Trophoblast cell (in vitro differentiated cells and primary cell): ENCODE measurements at places on chromosomes 4 and X.

- H3K4me3 ChIP-seq: no peak overlapping the region
- no peaks in the 10 kb centered on the region for H3K36me3 ChIP-seq
- no peaks in the 10 kb centered on the region for H3K27me3 ChIP-seq
Measured at GRCh38 chr4:185941461-185941860, 127.5 kb upstream of the TLR3 start.

- no peaks in the 10 kb centered on the region for H3K27me3 ChIP-seq
- H3K36me3 ChIP-seq: peaks cover 9% of the 10 kb centered on the region
- no peaks in the 10 kb centered on the region for H3K4me1 ChIP-seq
Measured at GRCh38 chr4:145829629-145830395, 108.8 kb downstream of the ZNF827 start.

DNA sequence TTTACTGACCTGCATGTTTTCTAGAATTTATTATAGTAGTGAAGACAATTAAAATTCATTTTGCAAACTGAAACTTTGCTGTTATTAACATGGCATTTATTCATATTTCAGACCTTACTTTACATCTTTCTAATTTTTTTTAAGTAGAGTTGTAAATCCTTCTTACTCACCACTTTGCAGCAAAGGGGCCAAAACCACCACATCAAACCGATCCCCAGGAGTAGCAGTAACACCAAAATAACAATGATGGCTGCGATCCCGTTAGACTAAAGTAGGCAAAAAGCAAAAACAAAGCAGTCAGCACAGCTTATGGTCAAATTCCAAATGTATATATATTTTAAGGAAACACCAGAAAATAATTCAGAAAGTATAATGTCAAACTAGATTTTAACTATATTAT is 64.7 kb downstream of the ANTXR2 start:
- no peak for DNase-seq
- no peak overlapping the region for H3K4me3 ChIP-seq
- H3K4me1 ChIP-seq: no peaks in the 10 kb centered on the region
- H3K36me3 ChIP-seq: peaks cover 2% of the 10 kb centered on the region
- no peaks in the 10 kb centered on the region for H3K27me3 ChIP-seq

GRCh38 chr4:86556791-86557415 is 37.2 kb upstream of the PTPN13 start:
- no peaks in the 10 kb centered on the region for H3K36me3 ChIP-seq
- H3K27me3 ChIP-seq: no peaks in the 10 kb centered on the region
- no peak overlapping the region for H3K4me3 ChIP-seq
- H3K27ac ChIP-seq: no peak overlapping the region

GRCh38 chr4:152831416-152831815 is 51.7 kb downstream of the ARFIP1 start:
- no peak for DNase-seq
- H3K27ac ChIP-seq: no peak overlapping the region
- no peaks in the 10 kb centered on the region for H3K4me1 ChIP-seq
- H3K36me3 ChIP-seq: peaks cover 6% of the 10 kb centered on the region
- H3K27me3 ChIP-seq: no peaks in the 10 kb centered on the region

DNA sequence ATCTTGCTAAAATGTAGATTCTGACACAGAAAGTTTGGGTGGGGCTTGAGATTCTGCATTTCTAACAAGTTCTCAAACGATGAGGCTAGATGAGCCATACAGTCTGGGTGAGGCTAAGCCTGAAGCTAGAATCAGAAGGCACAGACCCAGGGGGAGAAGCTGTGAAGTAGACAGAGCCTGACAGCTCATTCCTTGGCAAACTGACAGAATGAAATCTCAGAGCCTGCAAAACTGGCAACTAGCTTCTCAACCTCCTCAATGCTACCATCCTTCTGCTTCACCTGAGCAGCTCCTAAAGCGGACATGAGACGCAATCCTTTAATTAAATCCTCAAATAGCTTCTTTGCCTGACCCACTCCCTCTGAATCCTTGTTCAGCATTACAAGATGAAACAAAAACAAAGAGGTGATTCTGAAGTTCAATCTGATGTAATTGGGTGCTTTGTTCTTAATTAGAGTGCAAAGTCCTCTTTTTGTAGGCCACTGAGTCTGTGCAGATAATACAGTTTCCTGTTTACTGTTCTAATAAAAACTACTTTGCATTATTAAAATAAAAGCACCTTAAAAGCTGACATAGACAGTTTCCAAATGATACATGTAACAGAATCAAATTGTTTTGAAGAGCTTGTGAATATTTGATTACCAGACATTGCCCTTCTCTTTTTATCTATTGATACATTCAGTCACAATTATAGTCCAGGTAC is 71.0 kb upstream of the BMP2K start:
- H3K27me3 ChIP-seq: no peaks in the 10 kb centered on the region
- no peaks in the 10 kb centered on the region for H3K4me1 ChIP-seq
- H3K4me3 ChIP-seq: no peak overlapping the region
- DNase-seq: no peak
